H1 (cell line): ENCODE measurements at places on chromosomes 3 and 15. TPM values are rescaled to one million over a fixed set of nuclear protein-coding genes. Genes with fewer than 3 reads are reported as not detected.

TMEM212 gene
- polyA plus RNA-seq = not detected in 2 replicates

DNA sequence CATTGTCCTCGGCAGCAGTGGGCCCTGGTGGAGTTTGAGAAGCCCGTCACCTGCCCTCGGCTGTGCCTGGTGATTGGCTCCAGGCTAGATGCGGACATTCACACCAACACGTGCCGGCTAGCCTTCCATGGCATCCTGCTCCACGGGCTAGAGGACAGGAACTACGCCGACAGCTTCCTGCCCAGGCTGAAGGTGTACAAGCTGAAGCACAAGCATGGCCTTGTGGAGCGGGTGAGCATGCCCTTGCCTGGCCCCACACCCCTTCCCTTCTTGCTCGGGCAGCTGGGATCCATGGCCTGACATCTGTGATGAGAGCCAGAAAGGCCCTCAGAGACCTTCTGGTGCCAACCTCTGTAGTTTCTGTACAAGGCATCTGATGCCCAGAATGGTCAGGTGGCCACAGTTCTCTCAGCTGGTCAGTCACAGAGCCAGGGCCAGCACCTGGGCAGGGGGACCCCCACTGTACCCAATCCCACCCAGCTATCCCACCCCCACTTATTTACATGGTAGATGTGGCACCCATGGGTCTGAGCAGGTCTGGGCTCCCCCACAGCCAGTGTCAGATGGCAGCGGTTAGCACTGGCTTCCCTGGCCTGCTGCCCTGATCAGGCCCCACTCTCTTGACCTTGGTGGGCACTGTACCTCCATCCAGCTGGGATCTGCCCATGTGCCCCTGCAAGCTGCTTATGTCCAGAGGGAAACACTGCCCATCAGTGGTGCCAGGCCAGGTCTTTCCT, 124.9 kb downstream of the DNAJB8 start:
- no peak for DNase-seq

- DNase-seq = no peak
These were observed 56.5 kb downstream of the KY start for GRCh38 chr3:134594331-134594741.

DNA sequence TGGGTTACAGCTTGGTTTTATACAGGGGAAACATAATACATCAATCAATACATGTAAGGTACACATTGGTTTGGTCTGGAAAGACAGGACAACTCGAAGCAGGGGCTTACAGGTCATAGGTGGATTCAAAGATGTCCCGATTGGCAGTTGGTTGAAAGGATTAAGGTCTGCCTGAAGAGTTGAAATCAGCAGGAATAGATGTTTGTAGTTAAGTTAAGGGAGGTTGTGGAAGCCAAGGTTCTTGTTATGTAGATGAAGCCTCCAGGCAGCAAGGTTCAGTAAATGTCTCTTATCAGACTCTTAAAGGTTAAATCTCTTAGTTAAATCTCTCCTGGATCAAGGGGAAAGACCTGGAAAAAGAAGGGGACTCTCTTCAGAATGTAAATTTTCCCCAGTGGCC, 58.4 kb upstream of the MINAR1 start:
- no peak for DNase-seq

DNA sequence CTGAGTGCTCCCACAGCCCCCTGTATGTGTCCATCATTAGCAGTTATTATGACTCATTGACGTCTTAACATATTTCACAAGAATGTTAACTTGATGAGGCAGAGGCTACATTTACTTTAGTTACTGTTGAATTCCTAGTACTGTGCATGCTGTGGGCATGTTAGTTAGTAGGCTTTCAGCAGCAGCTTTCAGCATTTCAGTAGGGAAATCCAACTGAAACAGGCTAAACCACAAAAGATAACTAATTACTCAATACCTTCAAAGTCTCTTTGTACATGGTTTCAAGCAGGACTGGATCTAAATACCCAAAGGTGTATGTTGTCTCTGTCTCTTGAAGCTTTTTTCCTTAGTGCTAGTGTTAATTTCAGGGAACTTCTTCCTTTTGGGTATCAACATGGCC, 229.9 kb upstream of the SUCLG2 start:
- DNase-seq = no peak

- DNase-seq = no peak
These were observed 31.6 kb upstream of the SIN3A start for GRCh38 chr15:75483106-75483505.

DNA sequence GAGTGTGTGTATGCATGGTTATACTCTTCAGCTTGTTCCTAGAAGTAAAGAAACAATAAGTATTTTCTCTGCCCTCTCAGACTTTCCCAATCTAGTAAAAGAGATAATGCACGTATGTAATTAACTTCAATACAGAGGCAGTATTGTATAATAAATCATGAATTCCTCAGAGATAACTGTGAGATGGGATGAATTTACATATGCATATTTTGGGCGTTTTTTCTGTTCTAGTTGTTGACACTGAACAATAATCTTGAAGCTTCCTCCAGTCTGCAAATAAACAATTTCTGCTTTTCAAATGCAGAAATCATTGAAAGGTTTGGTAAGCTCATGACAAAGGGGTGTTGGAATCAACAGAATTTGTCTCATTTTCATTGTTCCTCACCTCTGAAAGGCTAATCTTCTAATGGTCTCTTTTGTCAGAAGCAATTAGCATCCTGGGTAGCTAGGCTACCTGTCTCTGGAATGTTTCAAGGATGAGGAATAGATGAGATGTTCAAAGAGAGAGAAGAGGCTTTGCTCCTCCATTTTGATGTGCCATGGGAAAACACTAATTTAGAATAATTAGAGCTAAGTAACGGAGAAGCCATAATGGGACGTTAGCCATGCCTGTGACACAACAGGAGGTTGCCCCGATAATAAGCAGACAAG, 43.3 kb upstream of the SIAH2 start:
- DNase-seq = no peak
